ENCODE measurements at places on chromosomes 5 and 9.
A peak's percentile ranks its signal among the peaks of the same experiment; 100 is the strongest.

- no peak for DNase-seq
Observed at GRCh38 chr9:114347675-114348074, 18.0 kb downstream of the ORM2 start.

GRCh38 chr5:143102411-143102810 lies 301.1 kb downstream of the NR3C1 start:
- DNase-seq = no peak

DNA sequence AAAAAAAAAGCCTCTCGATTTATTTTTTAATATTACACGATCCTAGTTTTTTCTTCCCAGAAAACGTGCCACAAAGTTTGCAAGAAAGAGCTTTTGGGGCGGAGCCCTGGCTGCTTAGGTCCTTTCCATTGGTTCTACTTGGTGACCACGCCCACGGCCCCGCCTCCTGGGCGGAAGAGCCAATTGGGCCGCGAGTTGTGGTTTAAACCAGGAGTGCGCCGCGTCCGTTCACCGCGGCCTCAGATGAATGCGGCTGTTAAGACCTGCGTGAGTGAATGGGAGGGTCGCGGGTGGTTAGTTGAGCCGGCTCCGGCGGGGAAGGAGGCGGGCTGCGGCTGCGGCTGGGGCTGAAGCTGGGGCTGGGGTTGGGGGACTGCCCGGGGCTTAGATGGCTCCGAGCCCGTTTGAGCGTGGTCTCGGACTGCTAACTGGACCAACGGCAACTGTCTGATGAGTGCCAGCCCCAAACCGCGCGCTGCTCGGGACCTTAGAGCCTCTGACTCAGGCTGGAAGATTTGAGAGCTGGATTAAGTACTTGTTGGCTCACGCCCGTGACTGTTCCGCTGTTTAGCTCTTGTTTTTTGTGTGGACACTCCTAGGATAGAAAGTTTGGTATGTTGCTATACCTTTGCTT lies at the start of gene PTTG1:
PTTG1 (plus strand) TSS at position 231 of the 634 bp plus-strand sequence. CDS start 458 bp downstream, outside the sequence.
- DNase-seq = peak; percentile 98

- no peak for DNase-seq
Observed at GRCh38 chr9:37445832-37446231, 19.4 kb downstream of the ZBTB5 start.

GRCh38 chr5:149563466-149563865 lies 12.2 kb upstream of the CSNK1A1 start:
- no peak for DNase-seq

DNA sequence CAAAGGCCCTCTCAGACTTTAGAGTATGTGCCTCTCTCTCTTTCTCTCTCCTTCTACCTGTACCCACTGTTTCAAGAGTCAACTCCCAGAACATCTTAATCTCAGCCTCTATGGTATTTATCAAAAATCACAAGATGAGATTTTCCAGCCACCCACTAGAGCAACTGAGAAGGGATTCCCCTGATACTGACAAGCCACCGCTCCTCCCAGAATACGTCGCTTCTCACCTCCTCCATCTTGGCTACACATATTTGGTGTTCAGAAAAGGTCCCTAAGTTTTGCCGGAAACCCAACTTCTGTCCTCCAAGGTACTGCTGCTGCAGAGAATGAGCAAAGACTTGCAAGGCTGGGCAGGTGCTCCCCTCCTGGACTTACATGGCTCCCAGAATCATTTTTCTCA lies 6.1 kb downstream of the GARIN3 start:
- no peak for DNase-seq

DNA sequence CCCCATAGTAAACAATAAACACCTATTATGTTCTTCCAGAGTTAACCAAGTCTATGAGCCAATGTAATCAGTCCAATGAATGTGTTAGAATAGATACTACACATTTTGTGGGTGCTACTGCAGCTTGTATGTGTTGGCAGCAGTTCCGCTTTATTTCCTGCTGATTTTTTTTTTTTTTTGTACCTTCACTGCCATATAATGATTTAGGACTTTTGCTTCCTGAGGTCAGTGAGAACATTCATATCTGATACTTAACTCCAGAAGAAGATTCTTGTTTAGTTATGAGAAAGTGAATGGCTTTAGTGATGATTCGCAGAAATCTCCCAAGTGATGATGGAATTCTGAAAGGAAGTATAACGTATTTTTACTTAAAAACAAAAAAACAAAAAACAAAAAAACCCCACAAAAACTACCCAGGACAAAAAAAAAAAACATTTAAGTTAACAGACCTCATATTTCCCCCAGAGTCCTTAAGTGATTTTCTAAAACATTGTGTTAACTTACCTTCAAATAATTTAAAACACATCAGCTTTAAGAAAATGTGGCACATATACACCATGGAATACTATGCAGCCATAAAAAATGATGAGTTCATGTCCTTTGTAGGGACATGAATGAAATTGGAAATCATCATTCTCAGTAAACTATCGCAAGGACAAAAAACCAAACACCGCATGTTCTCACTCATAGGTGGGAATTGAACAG lies 24.7 kb upstream of the LMNB1 start:
- no peak for DNase-seq

GRCh38 chr9:119074017-119074416 lies 295.2 kb downstream of the BRINP1 start:
- DNase-seq = no peak

- no peak for DNase-seq
Observed at GRCh38 chr9:35267710-35268109, 105.9 kb downstream of the UNC13B start.

DNA sequence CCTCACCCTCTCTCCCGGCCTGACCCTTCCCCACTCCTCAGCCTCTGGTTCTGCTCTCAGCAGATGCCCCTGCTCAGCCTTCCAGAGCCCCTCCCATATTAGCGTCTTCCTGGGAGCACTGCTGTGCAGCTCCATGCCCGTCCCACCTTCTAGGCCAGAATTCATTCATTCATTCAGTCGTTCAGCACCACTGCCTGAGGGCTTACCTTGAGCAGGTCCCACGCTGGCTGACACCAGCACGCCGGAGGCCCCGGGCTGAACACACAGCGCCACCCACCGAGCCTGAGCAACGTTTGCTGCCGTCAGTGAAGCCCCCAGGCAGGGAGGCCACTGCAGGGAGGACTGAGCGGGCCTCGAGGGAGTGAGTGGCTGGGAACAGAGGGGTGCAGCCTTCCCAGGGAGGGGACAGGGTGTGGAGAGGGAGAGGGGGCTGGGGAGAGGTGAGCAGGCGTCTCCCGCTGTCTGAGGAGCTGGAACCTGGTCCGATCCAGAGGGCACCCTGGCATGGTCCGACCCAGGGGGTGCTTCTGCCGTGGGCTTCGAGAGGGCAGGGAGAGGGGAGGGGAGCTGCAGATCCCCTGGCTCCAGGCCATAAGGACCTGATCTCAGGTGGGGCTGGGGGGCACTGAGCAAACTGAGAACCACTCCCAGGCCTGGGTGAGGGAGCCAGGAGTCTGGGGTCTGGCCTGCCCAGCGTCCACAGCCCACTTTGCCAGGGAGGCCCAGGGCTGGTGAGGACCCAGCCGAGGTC lies 98.8 kb upstream of the RAPGEF1 start:
- DNase-seq = no peak

DNA sequence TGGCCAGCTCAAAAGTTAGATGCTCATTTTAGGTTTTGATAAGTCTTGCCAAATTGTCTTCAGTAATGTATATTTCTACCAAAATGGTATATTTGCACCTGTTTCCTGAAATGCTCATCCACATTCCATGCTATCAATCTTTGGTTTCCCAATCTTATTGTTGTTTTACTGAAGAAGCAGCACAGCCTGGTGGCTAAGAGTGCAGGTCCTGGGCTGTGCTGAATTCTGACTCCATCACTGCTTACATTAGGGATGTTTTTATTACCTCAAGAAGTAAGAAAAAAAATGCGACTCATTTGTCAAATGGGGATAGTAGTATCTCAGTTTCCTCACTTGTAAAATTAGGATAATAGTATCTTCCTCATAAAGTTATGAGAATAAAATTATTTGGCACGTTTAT lies 13.6 kb upstream of the S100Z start:
- DNase-seq = no peak

GRCh38 chr9:90840696-90841095 lies 39.1 kb downstream of the SYK start:
- DNase-seq = no peak

DNA sequence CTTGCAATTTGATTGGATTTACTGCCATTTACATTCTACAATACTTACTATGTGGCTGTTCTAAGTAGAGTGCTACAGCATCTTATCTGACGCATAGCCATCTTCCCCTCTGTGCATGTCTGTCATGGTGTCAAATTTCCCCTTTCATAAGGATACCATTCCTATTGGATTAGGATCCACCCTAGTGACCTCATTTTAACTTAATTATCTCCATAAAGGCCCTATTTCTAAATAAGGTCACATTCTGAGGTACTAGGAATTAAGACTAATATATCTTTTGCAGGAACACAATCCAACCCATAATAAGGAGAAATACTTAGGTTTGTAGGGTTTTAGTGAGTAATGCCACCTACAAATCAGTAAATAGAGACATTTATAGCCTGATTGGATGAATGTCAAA lies 268.0 kb downstream of the ADAMTSL1 start:
- DNase-seq = no peak

DNA sequence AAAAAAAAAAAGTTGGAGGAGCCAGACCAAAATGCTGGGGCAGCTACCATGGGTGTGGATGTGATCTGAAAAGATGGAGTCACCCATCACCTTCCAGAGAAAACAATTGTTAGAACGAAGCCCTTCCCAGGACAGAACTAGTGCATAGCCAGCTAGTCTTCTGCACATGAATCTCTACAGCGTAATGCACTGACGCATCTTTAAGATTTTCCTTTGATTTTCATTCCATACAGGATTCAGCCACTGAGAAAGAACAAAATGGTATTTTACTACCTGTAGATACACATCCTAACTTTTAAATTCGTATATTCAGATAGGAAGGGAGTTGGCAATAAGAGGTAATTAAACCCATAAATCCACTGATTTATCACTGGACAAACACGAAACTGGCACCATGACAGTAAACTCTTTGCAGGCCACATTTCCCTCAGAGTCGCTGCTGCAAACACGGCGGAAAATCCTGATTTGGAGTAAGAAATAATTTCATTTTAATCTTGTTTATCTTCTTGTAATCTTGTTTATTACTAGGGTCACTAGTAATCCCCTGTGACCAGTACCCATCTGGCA lies 206.6 kb downstream of the SPOCK1 start:
- DNase-seq = peak; percentile 64

DNA sequence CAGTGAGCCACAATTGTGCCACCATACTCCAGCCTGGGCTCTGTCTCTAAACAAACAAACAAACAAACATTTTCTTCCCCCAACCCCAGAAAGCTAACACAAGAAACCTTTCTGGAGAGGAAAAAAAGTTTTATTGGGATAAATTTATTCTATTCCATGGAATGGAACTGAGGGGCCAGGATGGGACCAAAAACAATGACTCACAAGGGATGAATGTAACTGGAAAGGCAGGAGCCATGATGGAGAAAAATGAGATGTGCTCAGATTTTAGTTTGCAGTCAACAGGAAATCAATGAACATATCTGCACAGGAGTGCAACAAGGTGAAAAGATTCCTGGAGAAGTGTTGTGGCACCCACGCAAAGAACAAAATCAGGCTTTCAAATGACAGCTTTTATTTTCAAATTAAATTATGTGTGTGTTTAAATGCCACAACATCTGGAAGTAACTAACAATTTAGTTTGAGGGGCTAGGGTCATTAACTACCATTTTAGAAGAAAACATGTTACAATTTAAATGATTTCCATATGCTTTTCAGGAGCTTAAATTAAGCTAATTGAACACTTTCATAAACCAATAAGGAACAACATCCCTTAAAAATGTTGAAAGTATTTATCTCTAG lies 208.6 kb downstream of the TSSK1B start:
- DNase-seq = no peak

GRCh38 chr5:131461742-131462141 lies 173.3 kb downstream of the RAPGEF6 start:
- no peak for DNase-seq

GRCh38 chr5:111556501-111556900 lies 44.2 kb upstream of the STARD4 start:
- no peak for DNase-seq

DNA sequence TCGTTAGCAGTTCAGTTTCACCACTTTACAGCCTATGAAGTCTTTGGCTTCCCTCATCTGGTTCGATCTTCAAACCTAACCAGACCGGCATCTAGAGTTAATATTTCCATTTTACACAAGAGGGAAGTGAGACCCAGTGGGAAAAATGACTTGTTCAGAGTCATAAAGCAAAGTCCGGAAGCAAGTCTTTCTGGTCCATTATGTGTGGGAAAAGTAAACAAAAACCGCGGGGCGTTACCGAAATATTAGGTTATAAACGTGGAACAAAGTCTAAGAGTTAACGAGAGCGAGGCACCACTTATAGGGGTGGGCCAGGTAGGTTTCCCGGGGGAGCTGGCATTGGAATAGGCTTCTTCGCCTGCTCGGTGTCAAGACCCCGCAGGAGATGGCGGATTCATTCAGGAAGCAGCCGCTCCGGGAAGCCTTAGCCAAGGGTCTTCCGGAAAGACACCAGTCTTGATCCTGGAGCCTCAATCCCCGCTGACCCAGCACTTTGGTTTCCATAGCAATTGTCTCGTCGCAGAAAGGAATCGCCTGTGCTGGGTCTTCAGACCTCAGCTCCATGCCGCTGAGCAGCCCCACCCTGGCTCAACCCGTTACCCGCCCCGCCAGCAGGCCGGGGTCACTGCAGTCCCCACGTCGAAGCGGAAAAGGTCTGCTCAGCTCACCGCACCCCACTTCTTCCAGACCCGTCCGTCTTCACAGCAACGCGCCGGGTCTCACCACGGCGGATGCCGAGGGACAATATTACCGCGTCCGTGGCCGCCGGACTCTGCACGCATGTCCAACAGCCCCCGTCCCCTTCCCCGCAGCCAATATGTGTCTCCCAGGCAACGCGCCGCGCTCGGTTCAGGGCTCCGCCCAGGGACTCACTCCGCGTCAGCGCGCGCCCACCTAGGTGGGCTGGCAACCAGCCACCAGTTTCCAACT lies at the start of gene C5orf52:
C5orf52 (plus strand) TSS at position 872 of the 930 bp plus-strand sequence. CDS start 82 bp downstream, outside the sequence.
- peak; percentile 69 for DNase-seq

DNA sequence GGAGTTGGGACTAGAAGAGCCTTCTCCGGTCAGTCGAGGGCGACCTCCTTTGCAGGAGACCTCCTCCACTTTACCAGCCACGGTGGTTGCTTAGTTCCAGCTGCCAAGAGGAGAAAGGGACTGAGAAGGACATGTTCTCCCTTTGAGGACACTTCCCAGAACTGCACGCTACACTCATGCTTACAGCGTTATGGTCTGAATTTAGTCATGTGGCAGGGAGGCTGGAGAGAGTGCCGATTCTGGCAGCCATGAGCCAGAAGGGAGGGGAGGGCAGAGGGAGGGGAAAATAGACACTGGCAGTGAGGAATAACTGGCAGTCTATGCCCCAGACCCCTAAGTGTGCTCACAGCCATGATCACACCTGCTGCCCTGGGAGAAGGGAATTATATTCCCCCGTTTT lies 47.8 kb downstream of the TSPAN17 start:
- DNase-seq = no peak

GRCh38 chr9:33433871-33434270 lies 13.5 kb downstream of the AQP3 start:
- no peak for DNase-seq

GRCh38 chr9:131037335-131038255 lies 28.6 kb downstream of the LAMC3 start:
- peak; percentile 25 for DNase-seq

GRCh38 chr9:15153961-15154360 lies 153.1 kb downstream of the TTC39B start:
- no peak for DNase-seq

- no peak for DNase-seq
Observed at GRCh38 chr5:34869256-34869655, 30.3 kb downstream of the TTC23L start.

- DNase-seq = no peak
Observed at GRCh38 chr5:41707853-41708603, 162.2 kb downstream of the OXCT1 start.
